ENCODE measurements at places on chromosomes 6 and 20.

DNA sequence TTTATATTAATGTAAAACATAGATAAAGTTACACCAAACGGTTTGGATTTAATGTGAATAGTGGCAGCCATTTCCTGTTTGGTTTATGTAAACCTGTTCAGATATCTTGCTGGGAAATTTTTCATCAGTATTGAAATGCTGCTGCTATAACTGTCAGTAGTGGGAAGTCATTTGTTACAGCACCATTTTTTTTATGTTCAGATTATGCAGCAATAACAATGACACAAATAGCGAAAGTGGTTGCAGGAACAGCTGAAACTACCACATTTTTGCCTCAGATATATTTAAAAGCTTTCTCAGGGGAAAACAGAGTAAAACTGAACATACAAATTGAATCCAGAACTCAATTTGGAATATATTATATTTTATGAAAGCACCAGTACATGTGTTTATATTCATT is 128.8 kb upstream of the SIM1 start:
- DNase-seq: no peak

DNA sequence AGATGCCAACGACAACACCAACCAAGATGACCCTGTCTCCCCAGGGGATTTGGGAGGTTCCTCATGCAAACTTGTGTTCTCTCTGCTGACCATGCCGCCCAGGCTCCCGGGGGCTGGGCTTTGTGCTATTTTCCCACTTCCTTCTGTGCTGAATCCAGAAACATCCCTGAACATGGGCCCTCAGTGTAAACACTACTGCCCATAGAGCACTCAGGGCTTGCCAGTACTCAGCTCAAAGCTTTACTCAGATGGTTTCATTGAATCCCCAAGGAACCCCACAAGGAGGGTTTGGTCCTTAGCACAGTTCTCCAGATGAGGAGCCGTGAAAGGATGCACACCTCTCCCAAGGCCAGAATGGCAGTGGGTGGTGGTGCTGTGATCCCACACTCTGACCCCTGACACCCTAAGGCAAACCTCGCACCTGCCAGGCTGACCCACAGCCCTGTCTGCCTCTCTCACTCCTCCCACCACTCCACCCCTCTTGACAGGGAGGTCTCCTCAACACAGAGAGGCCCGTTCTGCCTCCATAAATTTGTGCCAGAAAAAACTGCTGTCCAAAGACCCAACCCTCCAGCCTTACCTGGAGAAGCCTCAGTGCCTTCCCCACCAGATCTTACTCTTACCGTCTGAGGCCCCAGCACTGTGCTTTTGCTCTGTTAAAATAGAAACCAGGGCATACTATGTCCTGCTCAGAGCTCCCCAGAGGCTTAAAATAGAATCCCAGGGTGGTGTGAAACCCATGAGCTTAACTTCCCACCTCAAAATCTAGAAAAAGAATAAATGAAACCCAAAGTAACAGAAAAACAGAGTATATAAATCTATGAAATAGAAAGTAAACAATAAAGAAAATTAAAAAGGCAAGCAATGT is 283.0 kb upstream of the CDH4 start:
- DNase-seq: no peak

DNA sequence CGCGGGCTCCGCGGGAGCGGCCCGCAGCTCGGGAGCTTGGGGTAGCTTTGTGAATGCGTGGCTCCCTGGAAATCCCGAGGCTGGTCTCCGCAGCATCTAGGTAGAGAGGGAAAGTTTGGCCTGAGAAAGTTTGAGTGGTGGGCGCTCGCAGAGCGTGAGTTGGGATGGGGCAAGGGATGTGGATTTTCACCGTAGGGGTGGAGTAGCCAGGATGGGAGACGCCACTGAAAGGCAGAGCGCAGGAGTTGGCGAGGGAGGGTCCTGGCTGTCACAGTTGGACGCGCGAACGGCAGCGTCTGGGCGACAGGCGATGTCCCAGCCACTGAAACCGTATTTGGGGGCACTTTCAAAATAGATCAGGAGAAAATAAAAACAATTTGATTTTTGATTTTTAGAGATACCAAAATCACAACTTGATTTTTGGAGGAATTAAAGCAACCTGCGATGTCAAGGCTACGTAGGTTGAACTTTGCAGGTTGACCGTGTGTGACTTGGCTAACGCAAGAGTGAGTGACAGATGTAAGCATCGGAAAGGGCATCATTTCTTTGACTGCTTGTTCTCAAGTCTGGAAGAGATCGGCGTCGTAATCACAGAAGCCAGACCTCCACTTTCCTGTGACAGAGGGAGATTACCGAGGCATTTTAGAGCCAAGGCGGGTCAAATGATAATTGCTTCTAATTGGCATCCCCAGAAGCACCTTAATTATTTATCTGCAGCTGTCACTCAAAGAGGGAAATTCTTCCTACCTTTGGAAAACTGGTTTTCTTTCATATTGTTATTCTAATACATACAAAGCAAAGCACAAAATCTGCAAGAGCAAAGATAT is 646 bp downstream of the HEY2 start:
- DNase-seq: no peak

GRCh38 chr6:84772428-84773132 is 8.2 kb upstream of the TBX18 start:
- no peak for DNase-seq

DNA sequence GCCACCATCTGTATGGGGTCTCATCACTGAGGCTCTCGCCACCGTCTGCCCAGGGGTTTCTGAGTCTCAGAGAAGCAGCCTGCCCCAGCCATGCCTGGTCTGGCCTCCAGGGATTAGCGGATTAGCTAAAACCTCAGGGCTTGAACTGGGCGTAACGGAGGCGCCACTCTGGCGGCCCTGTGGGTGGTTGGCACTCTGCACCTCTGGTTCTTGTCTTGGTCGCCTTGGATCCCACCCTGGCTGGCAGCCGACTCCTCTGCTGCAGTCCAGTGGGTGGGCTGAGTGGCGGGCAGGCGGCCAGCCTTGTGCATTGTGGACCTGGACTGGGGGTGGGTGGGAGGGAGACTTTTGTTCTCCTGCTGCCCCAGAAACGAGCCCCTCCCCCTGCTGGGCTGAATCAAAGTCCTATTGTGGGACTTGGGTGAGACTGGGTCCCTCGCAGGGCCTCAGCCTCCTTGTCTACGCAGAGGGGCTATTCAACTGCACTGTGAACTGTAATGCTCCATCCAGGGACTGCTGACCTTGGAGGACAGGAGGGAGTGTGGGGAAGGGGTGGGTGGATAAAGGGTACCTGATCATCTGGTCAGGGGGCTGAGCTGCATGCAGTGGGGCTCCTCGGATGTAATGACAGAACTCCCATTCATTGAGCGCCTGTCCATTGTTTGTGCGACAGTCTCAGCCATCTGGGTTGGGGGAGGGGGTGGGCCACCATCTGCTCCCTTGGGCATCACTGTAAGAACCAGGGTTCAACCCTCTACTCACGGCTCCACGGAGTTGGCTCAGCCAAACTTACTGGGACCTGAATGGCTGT is 23.9 kb downstream of the SUN5 start:
- DNase-seq: no peak

Data from stimulated activated CD4-positive, alpha-beta T cell treated with anti-CD3 and anti-CD28 coated beads, Interleukin-4, amount 100 ng/mL, for 1 hour (primary cell).